ENCODE measurements at places on chromosomes 2 and 18.

DNA sequence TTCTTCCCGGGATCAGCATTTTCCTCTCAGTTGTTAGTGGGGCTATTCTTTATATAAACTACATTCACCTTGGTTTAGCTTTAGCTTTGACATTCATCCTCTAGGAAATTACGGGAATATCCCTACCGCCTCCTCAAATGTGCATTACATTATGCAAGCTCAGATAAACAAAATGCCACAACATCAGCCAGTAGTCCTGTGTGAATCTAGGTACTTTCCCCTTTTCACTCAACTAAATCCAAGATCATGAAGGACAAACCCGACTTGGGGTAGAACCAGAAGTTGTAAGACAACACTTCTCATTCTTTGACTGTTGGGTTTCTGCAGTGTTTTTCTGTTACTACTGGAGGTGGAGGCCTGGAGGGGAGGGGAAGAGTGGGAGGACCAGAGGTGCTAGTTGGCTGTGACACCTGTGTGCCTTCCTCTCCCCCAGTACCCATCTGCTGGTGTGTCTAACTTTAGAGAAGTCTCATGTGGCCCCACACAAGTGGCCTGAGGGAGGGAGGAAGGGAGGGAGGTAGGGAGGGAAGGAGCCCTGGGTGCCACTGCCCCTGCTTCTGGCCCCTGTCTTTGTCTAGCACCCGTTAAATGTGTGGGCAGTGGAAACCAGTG is 84.8 kb upstream of the BCL2L11 start:
- no peak for DNase-seq

DNA sequence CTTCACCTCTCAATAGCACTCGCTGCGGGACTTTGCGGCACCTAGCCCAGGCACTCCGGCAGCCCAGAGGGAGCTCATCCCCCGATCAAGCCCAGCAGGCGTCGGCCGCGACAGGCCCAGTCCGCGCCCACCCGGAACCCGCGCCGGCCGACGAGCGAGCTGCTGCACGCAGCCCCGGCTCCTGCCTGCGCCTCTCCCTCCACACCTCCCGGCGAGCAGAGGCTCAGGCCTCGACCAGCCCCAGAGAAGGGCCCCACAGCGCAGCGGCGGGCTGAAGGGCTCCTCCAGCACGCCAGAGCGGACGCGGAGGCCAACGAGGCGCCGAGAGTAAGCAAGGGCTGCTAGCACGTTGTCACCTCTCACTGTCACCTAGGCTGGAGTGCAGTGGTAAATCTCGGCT is 63.5 kb downstream of the KIAA2012 start:
- no peak for DNase-seq

DNA sequence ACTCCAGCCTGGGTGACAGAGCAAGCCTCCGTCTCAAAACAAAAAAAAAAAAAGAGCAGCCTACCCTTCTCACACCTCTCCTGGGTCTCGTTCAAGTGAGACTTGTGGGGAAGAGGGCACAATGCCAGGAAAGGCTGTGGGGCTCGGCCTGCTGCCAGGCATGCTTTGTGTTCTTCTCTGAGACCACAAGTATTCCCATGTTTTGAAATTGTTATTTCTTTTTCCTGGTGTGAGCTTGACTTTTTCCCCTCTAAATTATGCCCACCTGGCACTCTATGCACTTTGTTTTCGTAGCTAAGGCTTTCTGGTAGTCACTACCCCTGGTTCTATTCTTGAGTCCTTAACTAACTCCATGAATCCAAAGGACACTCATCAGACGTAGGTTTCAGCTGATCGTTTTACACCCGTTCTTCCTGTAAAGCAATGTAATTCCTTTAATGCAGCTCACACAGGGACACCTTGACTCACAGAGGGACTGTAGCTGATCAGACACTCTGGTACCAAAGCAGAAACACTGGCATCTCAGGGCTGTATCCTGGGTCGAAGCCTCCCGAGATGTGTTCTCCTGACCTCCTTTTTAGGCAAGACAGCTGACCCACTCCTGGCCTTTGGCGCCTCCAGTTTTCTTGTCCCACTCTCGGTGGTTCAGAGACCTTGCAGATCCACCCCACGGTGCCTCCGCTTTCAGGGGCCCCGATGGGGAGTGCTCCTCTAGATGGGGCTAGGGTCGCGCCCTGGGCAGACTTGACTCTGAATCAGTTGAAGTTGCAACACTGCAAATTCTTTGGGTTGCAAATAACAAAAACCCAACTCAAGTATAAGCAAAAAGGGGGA is 193.3 kb upstream of the AGAP1 start:
- no peak for DNase-seq

DNA sequence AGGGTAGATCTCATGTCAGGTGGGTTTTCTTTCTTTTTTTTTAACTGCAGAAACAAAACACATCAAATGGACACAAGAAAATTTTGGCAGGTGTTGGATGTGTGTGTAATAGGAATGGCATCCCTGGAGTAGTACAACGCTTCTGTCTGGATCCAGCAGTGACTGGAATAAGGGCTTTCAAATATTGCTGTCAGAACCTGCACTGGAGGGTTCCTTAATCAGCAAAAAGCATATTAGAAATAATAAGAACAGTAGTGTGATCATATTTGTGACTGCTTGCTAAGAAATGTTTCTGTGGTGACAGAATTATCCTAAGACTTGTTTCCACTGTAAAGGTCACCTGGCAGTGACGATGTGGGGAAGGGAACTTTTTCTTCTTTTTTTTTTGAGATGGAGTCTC is 30.8 kb downstream of the CREG2 start:
- no peak for DNase-seq

GRCh38 chr2:109428841-109429566 is 184.8 kb downstream of the SEPTIN10 start:
- no peak for DNase-seq

- no peak for DNase-seq
Measured at GRCh38 chr2:174796319-174796771, 32.1 kb upstream of the CHRNA1 start.

GRCh38 chr2:99734236-99734635 is 244.4 kb upstream of the REV1 start:
- no peak for DNase-seq

DNA sequence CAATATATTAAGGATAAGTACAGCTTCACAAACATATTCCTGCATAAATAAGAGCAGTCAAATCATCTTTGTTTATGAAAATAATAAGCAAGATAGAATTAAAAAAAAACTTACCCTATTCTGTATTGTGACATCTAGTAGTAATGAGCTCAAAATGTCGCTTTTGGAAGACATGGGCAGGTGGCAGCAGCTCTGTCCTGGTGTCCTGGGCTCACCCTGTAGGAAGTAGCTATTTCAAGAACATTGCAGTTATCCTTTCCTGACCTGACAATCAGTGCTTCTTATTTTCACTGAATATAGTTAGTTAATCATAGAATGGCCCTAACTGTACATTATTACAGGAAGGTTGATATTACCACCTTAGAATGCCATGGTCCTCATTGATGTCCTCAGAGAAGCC is 229.1 kb downstream of the BABAM2 start:
- no peak for DNase-seq

- DNase-seq: no peak
Measured at GRCh38 chr2:3535794-3536681, 16.7 kb upstream of the ADI1 start.

- DNase-seq: peak; percentile 23
Measured at GRCh38 chr2:232419245-232420072, 12.8 kb downstream of the ALPG start.

DNA sequence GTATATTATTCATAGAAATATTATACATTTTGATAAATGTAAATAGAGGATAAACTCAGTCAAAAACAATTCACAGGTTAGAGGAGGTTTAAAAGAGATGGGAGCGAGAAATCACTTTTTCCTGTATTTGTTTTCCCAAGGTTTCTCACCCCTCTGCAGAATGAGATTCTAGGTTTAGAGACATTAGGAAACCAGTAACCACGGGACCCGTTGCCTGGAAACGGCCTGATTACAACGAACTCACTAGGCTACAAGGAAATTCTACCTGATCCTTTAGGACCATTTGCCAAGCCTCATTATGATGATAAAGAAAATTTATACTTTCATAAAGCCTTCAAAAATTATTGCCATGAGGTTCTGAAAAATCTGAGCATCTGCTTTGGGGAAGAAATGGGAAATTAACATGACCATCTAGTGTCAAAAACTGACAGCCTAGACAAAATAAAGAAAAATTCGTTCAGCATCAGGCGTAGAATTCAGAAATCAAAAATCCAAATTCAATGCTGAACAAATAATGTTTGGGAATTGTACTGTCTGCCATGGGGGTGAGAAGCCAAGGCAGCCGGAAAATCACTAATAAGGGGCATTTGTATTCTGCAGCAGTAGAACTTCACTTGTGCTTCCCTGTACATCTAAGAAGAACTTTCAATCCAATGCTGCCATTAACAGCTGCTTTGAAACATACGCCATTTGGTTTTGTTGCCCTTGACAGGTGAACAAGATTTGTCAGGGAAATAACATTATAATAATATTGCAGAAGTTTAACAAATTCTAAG is 262.3 kb downstream of the NRXN1 start:
- DNase-seq: no peak

- DNase-seq: no peak
Measured at GRCh38 chr2:36452260-36452659, 96.7 kb downstream of the CRIM1 start.

DNA sequence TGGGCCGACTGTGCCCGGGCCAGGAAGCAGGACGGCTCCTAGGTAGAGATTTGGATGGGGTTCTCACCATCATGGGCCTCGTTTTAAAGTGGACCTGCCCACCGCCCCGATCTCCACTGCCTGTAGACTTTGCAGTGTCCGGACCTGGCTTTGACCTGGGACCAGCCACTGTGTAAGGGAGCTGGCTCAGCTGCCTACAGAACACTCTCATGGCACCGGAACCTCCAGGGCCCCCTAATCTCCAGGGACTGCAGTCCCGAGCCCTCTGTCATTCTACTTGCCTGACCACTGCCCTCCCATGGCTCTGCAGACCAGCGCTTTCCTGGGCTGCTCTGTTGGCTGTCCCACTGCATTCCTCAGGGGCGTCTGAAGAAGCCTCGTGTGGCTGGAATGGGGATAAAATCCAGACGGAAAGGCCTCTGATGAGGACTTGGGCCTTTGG is 120.8 kb downstream of the GLI2 start:
- DNase-seq: no peak

- no peak for DNase-seq
Measured at GRCh38 chr2:105455488-105456003, 56.7 kb upstream of the FHL2 start.

DNA sequence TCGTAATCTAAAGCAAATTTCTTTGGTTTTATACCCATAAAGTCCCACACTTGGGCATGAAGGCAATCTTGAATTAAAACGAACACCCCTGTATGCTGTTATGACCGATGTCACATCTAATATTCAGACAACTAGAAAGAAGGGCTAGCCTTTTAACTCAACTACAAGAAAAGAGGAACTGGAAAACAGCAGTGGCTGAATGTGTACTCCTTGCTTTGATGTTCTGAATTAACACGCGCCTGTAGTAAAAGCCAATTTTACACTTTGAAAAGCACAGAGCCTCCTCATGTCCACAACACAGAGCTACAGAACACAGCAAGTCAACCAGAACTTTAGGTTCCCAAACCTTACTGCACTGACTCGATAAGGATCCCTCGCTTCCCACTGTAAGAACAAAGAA is 147.6 kb downstream of the HDAC4 start:
- DNase-seq: no peak

DNA sequence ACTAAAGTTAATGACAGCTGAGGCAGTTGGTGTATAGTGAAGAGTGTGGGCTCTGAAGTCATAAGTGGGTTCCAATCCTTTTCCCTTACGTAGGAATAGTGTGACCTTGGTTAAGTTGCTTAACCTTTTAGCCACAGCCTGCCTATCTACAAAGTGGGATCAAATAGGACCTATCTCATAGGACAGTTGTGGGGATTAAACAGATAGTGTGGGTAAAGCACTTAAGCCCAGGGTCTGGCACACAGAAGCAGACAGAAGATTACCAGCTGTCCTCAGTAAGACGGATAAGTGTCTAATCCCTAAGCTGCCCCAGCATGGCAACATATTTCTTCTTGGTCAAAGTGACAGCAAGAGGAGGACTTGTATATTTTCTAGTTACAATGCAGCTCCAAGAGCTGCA is 28.2 kb downstream of the UBE2F start:
- DNase-seq: no peak

- DNase-seq: no peak
Measured at GRCh38 chr2:177155631-177156030, 57.0 kb upstream of the HNRNPA3 start.

GRCh38 chr2:9941196-9941995 is 10.1 kb upstream of the GRHL1 start:
- DNase-seq: no peak

GRCh38 chr18:76988827-76989646 is 143.5 kb downstream of the MBP start:
- DNase-seq: no peak

DNA sequence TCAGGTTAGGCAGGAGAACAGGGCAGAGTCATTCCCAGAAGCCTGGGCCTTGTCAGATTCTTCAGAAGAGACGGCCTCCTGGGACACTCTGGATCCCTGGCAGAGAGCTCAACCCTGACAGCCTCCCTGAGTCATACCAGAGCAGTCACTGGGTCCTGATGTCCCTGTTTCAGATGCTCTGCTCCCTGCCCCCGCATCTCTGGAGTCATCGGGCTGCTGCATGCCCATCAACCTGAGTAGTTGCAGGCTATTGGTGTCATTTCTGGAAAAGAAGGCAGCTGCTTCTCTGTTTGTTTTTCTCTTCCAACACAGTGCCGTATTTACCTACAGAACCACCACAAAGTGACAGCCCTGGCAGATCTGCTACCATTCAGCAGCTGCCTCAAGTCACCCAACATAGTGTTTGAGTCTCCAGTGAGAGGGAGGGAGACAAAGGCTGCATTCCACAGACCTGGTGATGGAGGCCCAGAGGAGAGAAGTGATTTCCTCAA is 145.1 kb downstream of the B3GNT2 start:
- DNase-seq: no peak

- no peak for DNase-seq
Measured at GRCh38 chr2:202327858-202328257, 48.3 kb upstream of the BMPR2 start.

DNA sequence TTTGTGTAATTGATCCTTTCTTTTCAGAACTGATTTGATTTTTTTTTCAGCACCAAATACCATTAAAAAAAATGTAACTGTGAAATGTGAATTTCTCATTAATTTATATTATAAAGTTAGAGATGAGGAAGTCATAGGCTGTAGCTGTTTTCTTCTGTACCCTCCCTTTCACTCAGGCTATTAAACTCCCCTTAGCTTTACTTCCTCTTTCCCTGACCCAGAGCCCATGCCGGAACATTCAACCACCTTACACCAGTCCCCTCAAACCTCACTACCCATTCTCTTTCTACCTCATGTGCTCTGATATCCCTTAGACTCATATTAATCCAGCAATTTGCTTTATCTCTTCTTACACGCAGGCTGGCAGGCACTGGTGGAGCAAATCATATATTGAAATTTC is 12.4 kb downstream of the GALNT5 start:
- DNase-seq: no peak

All from activated naive CD8-positive, alpha-beta T cell treated with anti-CD3 and anti-CD28 coated beads, Interleukin-2, amount 50 U/mL, for 24 hours (primary cell).